Panc1 (cell line): ENCODE measurements at places on chromosomes 3 and 15.

DNA sequence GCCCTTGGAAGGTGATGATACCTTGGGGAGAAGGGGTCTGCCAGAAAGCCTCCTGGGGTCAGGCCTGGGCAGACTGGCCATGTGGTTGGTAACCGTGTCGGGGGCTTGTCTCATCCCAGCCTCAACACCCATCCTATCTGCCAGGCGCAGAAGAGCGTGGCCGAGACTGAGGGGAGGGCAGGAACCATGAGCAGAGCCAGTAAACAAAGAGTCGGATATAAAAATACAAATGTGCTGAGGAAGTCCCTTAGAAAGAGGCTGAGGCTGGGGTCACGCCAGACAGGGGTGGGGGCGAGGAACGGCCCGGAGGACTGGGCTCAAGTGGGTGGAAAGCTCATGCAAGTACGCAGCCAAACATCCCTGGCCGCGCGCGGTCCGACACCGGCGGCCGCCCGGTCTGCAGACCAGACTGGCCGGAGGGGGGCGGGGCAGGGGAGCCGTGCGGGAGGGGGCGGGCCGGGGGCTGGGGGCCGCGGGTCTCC, 1.9 kb downstream of the CAMK2N2 start:
- DNase-seq: no peak

- no peak for DNase-seq
These were observed at the start of gene DNAJB8 for GRCh38 chr3:128466840-128467541. TSS of gene DNAJB8 (minus strand) at chr3:128466890. CDS start at chr3:128463245, 3,645 bp downstream.

GRCh38 chr15:50687302-50687902, 805 bp upstream of the TRPM7 start:
- no peak for DNase-seq

GRCh38 chr3:172138792-172139507, 99.6 kb downstream of the FNDC3B start:
- DNase-seq: no peak

GRCh38 chr3:187774185-187774789, 29.0 kb upstream of the BCL6 start:
- DNase-seq: no peak

DNA sequence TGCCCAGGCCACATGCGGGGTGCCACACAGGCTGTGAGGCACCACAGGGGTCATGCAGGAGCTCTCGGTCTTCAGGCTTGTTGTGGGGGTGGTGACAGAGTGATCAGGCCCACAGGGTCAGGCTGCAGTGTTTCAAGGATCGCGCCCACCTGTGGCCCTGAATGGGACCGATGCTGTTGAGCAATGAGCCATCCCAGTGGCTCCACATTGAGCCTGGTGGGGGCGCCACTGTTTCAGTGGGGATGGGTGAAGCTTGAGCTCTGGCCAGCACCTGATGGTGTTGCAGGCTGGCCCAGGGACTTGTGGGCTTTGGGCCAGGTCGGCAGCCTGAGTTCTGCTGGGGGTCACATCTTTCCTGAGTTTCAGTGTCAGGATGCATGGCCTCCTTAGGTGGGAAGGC, 230.1 kb downstream of the UBE3A start:
- DNase-seq: no peak

DNA sequence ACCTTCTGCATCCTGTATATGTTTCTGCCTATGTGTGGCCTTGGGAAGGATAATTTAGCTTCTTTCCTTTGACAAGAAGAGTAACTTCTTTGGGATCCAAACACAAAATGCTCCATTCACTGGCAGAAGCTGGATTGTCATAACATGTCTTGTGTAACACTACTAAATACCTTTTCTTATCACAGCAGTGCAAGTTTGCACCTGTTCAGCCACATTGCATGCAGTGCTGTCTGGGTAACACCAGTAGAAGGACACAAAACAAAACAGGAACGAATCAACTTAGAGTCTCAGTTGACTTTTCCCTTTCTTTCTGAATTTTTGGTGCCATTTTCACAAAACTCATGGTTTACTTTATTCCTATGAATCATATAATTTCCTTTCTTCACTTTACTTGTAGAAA, 43.6 kb upstream of the TNIK start:
- no peak for DNase-seq

GRCh38 chr3:182115328-182116015, 403.7 kb downstream of the SOX2 start:
- no peak for DNase-seq

GRCh38 chr3:51975852-51976549, 1.1 kb downstream of the ABHD14A start:
- no peak for DNase-seq

DNA sequence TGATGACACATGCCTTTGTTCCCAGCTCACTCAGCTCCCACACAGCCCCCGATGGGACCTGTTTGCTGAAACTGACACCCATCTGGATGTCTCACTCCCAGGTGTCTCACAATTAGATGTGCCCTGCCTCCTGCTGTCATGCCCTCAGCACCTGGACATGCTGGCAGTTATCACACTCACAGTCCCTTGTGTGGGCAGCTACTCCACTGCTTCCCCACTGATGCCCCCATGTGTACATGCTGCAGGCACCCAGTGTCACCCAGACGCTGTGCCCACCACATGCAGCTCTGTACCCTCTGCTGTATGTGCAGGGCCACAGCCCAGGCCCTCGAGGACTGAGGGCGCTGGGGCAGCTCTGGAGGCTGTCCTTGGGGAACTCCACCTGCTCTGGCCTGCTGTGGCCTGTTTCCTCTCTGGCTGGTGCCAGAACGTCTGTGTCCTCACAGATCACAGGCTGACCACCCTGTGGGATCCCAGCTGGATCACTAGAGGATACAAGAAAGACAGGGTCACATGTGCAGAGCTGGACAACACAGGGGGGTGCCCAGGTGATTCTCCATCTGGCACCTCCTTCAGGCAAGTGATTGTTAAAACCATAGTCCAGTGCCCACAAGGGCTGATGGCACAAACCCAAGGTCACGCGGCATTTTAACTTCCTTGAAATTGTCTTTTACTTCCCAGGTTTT, 14.0 kb downstream of the C3orf22 start:
- DNase-seq: no peak

- no peak for DNase-seq
These were observed 626.6 kb downstream of the MCTP2 start for GRCh38 chr15:94858011-94858410.

GRCh38 chr3:168425936-168426595, 330.3 kb upstream of the GOLIM4 start:
- DNase-seq: no peak

- no peak for DNase-seq
These were observed 19.3 kb downstream of the PDZRN3 start for GRCh38 chr3:73605412-73605811.

DNA sequence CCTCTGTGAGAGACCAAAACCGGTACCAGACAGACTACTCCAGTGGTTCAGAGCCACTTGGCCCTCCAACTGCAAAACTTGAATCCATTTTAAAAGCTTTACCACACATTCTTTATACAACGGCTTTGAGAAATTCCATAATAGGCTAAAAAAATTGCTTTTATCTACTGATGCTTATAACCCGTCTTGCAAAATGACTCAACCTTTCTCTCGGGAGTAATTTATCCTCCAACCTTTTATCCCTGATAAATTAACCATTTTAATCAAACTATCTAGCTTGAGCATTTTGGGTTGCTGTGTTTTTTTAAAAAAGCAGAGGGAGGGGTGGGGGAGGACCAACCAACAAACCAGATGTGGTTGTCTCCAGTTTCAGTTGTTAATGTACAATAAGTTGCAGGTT, 275.7 kb upstream of the LRTM1 start:
- DNase-seq: no peak

- no peak for DNase-seq
These were observed 22.7 kb upstream of the CHRNB4 start for GRCh38 chr15:78663703-78664102.
